ENCODE measurements at places on chromosomes 11 and 22.

DNA sequence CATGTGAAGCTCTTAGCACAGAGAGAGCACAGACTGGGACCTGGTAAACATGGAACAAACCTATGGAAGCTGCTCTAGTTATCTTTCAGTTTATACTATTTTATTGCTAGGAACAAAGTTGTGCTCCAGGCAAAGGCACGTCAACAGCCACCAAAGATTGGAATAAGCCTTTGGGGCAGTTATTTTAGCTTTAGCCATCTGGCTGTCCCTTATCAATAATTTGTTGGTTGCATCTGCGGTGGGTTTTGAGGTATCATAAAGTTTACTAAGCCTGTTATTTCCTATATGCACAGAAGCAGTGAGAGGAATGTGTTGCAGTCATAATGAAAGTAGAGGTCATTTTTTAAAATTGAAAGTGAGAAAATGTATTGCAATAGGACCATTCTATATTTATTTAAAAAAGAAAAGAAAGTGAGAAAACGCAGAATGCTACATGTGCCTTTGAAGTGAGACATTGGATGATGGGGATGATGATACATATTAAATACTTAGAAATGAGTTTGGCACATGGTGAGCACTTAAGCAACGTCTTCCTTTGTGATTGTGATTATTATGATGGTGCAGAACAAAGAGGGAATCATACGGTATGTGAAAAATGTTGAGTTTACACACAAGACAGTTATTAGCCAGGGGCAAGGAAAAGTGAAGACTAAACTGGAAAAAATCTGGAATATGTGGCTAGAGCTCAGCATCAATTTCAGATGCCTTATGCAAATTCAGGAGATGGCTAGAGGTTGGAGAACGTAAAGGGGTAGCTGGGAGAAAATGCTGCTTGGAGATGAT is 58.3 kb downstream of the PRR5L start:
- DNase-seq: no peak

- no peak for DNase-seq
Measured at GRCh38 chr11:20020198-20020597, 140.1 kb downstream of the DBX1 start.

DNA sequence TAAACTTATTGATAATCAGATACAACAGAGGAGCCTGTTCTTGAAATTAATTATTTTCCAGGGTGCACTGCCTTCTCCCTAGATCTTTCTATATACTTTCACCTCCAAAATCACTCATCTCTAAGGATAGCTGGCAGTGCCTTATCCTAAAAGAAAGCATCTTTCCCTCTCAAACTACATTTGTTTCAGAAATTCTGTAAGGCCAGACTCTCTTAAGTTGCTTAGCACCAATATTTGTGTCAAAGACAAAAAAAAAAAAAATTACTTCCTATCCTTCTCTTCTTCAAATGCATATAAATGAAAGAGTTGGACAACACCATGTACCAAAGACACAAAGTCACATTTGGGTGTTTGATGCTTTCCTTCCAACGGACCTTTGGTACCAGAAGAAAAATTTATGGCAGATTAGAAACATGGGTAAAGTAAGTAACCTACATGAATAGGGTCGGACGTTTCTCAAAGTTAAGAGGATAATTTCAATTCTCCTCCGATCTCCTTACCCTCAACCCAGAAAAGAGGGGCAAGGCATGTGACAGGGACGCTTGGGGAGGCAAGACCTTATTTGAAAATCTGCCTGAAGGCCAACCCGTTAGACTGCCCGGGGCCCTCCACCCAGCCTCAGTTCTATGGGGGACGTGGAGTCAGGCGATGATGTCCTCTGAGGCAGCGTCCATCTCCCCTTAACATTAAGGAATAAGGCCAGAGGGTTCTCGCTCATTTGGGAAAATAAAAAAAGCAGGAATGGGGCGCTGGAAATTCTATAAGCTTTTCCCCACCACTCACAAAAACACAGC is 66.3 kb downstream of the ETS1 start:
- DNase-seq: no peak

DNA sequence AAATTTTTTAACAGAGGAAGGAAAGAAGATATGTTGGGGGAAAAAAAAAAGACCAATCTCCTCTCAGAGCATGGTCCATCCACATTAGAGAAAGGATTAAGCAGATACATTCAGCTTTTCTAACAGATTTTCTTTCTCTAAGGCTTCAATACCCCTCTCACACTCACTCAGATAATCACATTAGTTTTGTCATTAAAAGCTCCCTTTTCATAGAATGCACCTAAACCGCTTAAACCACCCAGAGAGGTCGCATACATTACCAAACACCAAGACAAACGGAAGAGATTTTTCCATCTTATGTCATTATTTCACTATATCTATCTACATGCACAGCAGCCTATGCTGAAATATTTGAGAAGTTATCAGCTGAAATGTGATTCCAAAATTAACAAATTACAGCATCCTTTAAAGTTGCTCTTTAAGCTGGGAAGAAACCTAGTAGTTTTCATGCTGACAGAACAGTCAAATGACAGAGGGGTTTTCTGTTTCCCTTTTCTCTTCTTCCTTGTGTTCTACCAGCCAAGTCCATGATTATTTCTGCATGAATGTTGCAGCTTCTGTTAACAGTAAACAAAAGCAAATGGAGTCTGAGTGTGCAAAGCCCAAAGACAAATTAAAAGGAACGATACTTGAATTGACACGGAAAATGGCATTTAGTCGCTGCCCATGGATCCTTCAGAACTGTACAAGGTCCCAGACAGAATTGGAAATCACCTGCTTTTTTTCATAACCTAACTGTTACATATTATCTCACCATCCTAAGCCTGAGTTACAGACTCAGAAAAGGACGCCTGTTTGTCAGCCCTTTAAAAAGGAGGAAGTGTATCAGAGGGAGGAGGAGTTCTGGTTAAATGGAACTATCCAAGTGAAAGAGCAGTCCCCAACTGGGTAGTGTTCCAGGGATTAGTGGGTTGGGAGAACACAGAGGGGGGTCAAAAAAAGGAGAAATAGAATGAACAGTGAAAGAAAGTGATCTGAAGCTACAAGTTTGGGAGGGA is 54.6 kb downstream of the PRCP start:
- no peak for DNase-seq

GRCh38 chr22:49751966-49752597 is 75.6 kb downstream of the BRD1 start:
- peak; percentile 31 for DNase-seq

- peak; percentile 63 for DNase-seq
Measured at GRCh38 chr11:83456075-83456474, 169.9 kb upstream of the CCDC90B start.

GRCh38 chr11:120183701-120184141 is 27.1 kb upstream of the OAF start:
- DNase-seq: no peak

- no peak for DNase-seq
Measured at GRCh38 chr11:116851626-116852025, 14.2 kb upstream of the APOA1 start.

DNA sequence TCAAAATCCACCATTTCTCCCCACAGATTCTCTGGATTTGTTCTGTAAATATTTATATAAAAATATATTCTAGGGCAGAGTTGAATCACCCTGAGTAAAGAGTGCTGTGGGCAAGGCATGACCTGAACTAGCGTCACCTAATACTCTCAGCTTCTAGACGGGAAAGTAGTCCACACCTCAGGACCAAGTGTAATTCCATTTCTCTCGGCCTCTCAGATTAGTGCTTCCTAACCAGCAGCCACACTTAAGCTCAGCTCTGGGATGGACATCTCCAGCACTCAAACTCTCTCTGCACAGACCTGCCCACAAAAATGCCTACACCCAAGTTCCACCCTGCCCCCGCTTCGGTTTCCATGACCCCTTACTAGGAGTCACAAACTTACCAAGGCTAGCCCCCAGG is 5.3 kb downstream of the SPTBN2 start:
- DNase-seq: no peak

DNA sequence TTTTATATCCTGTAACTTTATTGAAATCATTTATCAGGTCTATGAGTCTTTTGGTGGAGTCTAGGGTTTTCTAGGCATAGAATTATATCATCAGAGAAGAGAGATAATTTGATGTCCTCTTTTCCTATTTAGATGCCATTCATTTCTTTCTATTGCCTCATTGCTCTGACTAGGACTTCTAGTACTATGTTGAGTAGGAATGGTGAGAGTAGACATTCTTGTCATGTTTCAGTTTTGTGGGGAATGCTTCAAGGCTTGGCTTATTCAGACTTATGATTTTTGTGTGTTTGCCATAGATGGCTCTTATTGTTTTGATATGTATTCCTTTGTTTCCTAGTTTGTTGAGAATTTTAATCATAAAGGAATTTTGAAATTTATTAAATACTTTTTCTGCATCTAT is 1078.3 kb downstream of the FAM181B start:
- no peak for DNase-seq

DNA sequence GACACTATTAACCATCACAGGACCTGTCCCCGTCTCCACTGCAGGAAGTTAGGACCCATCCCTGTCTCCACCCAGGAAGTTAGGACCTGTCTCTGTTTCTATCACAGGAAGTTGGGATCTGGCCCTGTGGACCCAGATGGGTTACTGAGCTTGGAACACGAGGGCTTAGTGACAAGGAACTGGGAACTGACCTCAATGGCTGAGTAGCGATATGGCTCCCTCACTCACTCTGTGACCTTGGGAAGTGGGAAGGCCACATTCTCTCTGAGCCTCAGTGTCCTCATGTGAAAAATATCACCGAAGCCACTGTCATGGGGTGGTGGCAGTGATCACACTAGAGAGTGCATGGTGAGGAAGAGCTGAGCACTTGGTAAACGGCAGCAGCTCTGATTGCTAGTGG is 59.4 kb downstream of the FBLN1 start:
- no peak for DNase-seq

DNA sequence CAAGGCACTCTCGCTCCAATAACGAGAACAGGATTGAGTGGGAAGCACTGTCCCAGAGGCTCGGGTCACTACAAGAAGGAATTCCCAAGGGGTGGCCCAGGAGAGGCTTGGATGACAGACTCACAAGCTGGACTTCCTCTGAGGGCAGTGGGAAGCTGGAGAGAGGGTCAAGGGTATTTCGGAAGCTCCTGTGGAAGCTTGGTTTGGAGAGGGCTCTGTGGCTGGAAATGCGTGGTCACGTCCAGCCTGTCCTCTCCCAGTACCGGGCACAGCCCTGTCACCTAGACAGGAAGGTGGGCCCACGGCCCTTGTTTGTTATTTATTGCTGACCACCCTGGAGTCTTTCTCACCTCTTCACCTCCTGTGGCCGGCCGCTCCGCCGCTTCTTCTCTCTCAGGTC is 5.3 kb downstream of the SYNGR1 start:
- no peak for DNase-seq

DNA sequence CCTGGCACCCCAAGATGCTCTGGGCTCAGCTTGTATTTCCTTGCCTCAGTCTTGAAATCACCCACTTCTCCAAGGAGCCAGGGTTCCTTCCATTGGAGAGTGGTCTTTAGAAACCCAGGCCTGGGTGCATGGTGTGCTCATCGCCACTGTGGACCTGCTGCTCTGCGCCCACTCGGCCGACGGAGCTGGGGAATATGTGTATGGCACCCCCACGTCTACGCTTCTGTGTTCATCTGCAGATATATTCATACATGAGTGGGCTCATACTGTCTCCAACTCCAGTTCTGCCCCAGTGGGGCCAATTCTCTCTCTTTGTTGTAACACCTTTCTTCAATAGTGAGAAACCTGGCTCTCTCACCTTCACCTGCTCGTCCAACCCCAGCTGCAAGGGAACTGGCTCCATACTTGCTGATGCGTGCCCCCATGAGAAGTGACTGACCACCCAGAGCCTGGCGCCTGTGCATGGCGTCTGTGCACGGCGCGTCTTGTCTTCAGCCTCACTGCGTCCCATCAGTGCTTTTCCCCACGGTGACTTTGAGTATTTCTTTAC is 39.8 kb downstream of the KCNQ1 start:
- DNase-seq: no peak

GRCh38 chr11:2451336-2451735 is 6.5 kb downstream of the KCNQ1 start:
- DNase-seq: no peak

- DNase-seq: no peak
Measured at GRCh38 chr11:46978005-46978491, 41.5 kb downstream of the CSTPP1 start.

DNA sequence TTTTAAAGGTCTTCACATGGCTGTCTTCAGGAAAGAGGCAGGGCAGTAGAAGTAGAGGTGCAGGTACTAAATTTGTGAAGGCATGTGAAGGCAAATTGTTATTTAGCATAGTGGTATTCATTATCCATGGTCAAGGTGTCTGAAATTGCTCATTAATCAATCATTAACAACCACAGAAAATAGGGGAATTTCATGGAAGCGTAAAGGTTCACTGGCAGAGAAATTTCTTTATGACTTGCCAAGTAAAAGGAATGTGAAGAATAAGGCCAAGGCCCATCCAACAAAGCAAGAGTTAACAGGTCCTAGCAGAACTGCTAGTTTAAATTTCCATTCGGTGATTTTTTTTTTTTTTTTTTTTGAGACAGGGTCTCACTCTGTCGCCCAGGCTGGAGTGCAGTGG is 59.0 kb downstream of the RSF1 start:
- DNase-seq: no peak
